ENCODE measurements at places on chromosomes 1 and 21.
A peak's percentile ranks its signal among the peaks of the same experiment; 100 is the strongest.

DNA sequence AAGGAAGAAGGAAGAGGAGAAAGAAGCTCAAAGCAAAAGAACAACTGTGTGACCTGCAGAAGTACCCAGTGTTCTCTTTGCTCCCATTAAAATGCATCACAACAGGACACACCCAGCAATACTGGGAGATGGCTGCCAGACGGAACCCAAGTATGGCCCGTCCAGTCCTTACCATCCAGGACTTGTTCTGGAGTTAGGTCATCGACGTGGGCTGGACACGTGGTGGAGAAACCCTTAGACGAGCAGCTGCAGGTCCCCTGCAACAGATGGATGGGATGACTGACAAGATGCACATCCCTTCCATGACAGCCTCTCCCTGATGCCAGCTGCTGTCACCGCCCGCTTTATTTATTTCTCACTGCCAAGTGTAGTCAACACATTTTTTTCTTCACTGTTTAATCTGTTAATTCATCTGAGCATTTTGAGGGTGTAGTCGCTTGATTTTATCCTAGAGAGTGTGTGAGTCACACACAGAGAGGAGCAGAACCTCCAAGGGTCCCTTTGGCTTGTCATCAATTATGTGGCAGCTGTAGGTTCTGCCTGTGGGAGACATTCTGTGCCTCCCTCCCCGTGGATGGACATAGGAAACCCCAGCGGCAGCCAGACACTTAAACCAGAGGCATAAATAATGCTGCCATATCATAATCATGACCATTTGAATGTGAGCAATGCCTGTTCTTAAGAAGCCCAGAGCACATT, 80.9 kb downstream of the ABCA4 start:
- DNase-seq, result no peak

GRCh38 chr1:210686841-210687240, 358.1 kb downstream of the HHAT start:
- DNase-seq, result no peak

DNA sequence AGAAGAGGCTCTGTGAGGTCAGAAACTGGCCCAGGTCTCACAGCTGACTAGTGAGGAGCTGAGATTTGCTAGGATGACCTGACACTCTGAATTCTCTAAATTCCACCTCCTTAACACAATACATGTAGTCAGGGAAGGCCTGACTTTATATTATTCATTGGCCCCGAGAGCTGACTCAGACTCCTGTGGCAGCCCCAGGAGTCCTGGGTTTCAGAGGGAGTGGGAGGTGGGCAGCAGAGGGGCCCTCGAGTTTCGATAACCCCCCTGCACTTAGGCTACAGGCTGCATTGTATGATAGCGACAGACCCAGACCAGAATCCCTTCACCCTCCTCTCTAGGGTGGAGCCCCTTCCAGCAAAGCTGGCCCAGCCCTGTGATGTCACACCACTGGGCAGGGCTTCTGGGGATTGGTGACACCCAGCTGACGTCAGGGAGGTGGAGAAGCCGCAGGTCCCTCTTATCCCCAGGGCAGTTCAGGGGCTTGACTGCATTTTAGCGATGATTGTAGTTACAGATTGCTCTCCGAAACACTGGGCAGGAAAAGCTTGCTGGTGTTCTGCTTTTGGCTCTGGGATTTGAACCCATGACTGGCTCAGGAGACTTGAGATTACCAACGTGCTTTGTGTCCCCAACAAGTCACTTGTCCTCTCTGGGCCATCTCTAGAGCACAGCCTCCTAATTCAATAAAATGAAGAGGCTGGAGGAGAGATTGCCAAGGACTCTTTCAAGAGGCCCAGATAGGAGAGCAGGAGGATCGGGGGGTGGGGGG, 17.0 kb upstream of the GPR37L1 start:
- DNase-seq, result peak; percentile 38

GRCh38 chr21:46082963-46083790, 14.7 kb upstream of the COL6A2 start:
- DNase-seq, result no peak

DNA sequence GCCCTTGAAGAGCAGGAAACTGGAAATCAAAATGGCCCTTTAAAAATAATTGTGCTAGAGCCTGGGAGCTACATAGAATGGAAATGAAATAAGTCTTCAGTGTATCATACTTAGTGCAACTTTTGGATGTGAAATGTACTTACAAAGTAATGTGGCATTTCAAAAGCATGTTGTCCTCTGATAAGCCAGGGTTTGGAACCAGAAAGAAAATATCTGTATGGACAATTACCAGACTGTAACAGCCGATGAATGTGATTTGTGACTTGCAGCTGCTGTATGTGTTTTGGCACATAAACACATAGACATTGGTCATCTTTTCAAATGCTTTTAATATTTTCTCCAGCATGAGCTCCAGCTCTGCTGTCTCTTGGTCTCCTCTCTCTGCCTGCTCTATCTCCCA, 546.4 kb downstream of the OMA1 start:
- no peak for DNase-seq

DNA sequence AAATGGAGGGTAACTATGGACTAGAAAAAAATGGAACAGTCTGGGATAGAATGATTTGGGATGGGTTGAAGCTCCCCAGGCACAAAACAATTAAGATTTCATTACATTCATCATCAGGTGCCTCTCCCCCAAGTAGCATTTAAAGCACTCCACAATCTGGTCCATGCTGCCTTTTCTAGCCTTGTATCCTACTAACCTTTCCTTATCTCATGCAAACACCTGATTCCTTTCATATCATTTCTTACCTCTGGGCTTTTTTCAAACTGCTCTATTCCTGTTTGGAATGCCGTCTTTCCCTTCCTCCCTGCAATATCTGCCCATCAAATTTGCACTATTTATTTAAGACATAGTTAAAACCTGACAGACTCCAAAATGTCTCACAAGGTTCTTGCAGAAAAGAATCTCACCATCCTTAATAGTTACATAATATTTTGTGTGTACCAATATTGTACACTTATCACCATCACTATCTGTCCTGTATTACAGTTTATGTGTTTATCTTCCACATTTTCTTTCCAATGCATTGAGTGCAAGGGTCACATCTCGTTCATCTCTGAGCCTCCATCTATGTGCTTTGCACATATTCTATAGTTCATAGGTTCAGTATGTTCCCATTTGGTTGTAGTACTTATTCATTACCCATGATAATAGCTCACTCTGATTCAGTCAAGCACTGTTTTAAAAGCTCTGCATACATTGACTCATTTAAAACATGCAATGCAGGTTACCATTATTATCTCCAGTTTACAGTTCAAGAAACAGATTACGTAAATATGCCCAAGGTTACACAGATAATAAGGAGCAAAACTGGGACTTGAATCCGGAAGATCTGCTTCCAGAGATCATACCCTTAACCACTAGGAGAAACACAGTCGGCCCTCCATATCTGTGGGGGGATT, 16.1 kb upstream of the SHCBP1L start:
- no peak for DNase-seq

- no peak for DNase-seq
These were observed 15.1 kb upstream of the TUT4 start for GRCh38 chr1:52567943-52568342.

GRCh38 chr1:66373157-66373591, 160.8 kb upstream of the SGIP1 start:
- DNase-seq, result no peak

GRCh38 chr1:228275179-228275429, 67.3 kb downstream of the OBSCN start:
- DNase-seq, result no peak

- DNase-seq, result no peak
These were observed 11.6 kb downstream of the GNAI3 start for GRCh38 chr1:109559995-109560394.

- no peak for DNase-seq
These were observed 41.0 kb downstream of the IL12RB2 start for GRCh38 chr1:67348586-67349252.

- DNase-seq, result peak; percentile 51
These were observed 39.0 kb downstream of the LPAR3 start for GRCh38 chr1:84853741-84854721.

- no peak for DNase-seq
These were observed 16.0 kb downstream of the DHRS3 start for GRCh38 chr1:12601700-12602658.

- DNase-seq, result no peak
These were observed 52.5 kb downstream of the KLHDC7A start for GRCh38 chr1:18533259-18533658.

GRCh38 chr1:40029608-40030007, 10.9 kb upstream of the CAP1 start:
- DNase-seq, result no peak

- DNase-seq, result no peak
These were observed at the start of gene IVL for GRCh38 chr1:152907686-152908601. Gene IVL, plus strand, starts transcription at chr1:152908546. Its CDS starts 1,252 bp downstream, at chr1:152909798.

DNA sequence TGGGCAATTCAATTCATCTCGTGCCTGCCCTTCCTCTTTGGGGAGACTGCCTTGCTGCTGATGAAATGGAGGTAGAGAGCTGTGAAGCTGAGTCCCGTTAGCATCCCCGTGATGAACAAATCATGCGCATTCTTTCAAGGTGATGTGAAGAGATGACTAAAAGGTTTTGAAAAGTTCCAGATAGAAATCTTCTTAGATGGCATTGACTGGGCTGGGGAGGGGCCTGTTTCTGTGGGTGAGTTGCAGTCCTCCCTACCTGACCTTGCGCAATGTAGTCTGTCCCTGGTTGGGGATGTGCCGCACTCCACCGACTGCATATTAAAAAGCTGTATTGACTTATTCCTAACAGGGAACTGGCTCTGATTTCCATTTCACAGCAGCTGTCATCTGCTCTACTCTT, 49.6 kb downstream of the ST6GALNAC3 start:
- DNase-seq, result no peak

- DNase-seq, result no peak
These were observed 10.8 kb downstream of the AHDC1 start for GRCh38 chr1:27592931-27593677.

DNA sequence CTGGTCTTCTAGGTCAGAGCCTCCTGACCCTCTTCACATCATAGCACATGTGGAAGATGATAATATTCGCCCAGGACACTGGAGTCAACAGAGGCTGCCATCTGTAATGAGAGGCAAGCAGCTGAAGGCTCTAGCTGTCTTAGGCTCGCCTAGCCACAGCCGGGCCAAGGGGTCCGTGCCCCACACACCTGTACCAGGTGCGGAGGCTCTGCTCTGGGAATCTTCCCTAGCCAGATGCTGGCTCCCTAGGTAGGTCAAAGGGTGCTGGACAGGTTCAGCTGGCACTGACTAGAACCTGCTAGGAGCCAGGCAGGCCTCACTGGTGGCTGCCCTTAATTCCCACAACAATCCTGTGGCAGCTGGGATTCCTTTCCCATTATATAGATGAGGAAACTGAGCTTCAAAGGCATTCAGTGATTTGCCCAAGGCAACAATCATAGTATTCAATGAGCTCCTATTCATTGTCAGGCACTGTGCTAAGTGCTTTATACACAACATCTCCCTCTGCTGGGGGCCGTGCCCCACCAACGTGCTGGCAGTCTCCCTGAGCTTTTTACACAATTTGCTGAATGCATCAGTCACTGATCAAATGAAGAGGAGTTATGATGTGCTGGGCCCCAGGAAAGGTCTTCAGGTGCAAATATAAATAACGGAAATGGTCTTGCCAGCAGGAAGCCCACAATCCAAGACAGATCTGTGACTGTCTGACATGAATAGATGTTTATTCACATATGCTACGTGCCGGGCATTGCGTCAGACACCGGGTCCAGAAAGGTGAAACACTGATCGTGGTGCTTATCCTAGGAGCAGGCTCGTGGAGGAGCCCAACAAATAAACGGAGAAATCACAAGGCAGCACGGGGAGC, 58.0 kb downstream of the DDX20 start:
- no peak for DNase-seq

- no peak for DNase-seq
These were observed 13.7 kb downstream of the PARS2 start for GRCh38 chr1:54750596-54750995.

All from HS-27A (cell line).